Aorta (tissue), 5 donors: ENCODE measurements at places on chromosomes 2 and 18.

DNA sequence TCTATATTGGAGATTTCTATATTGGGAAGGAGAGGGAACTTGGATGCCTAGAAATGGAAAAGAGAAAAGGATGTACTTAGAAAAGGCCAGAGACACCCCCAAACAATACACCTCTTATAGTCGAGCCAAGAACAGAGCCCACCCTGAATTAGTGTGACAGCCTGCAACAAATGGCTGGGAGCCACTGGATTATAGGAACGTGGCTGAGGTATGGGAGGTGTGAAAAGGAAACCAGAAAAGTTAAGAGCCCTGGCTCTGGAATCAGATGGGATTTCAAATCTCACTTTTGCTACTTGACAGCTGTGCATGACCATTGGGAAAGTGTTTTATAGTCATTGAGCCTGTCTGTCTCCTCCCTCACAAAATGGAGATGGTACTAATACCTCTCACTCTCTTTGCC is 394.0 kb downstream of the ZNF521 start:
- no peak for DNase-seq

DNA sequence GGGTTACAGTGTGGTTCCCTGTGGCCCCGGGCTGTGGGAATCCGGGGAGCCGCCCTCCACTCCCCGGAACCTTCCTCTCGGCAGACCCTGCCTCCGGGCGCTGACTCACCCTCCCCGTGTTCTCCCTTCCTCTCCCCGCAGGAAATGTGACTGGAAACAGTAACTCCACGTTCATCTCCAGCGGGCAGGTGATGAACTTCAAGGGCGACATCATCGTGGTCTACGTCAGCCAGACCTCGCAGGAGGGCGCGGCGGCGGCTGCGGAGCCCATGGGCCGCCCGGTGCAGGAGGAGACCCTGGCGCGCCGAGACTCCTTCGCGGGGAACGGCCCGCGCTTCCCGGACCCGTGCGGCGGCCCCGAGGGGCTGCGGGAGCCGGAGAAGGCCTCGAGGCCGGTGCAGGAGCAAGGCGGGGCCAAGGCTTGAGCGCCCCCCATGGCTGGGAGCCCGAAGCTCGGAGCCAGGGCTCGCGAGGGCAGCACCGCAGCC is 59.5 kb downstream of the TNFRSF11A start:
- no peak for DNase-seq

- peak; percentile 66 for DNase-seq
Measured at GRCh38 chr2:172995323-172996244, 80.1 kb upstream of the MAP3K20 start.

DNA sequence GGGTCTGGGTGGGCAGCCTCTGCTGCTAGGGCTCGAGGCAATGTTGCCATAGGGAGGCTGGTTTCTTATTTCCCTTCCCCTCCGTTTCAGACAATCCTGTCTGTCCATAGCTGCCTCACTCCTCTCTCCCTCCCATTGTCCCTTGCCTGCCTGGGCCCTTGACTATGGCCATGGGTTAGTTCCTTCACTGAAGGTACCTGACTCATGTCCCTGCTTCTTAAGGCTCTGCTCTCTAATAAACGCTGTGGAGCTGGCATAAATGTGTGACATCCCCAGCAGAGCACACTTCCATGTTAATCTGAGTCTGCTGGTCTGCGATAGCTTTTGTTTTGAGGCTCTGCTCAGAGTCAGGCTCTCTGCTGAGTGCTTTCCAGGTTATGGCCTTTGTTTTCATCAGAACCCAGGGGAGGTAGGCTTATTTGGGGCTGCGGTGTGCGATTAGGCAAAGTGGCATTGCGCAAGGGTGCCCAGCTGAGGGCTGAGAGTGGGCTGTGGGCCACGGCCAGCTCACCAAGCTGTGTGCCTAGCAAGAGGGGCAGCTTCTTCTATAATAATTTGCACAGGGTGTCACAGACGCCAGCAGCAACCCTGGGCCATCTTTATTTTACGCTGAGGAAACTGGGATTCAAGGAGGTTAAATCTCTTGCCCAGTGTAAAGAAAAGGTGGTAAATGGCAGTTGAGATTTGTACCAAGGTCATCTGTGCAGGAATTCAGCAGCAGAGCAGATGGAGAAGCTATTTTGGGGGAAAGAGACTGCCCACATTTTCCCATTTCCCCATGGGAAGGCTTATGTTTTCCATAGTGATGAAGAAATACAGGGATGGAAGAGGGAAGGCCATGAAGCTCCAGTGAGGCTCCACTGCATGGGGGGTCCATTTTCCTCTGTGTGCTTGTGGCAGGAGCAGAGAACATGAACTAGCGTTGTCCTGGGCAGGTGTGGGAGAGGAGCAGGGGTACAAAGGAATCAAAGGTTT is 25.6 kb downstream of the MRPL33 start:
- no peak for DNase-seq

- no peak for DNase-seq
Measured at GRCh38 chr2:48932667-48933066, 177.1 kb upstream of the LHCGR start.

DNA sequence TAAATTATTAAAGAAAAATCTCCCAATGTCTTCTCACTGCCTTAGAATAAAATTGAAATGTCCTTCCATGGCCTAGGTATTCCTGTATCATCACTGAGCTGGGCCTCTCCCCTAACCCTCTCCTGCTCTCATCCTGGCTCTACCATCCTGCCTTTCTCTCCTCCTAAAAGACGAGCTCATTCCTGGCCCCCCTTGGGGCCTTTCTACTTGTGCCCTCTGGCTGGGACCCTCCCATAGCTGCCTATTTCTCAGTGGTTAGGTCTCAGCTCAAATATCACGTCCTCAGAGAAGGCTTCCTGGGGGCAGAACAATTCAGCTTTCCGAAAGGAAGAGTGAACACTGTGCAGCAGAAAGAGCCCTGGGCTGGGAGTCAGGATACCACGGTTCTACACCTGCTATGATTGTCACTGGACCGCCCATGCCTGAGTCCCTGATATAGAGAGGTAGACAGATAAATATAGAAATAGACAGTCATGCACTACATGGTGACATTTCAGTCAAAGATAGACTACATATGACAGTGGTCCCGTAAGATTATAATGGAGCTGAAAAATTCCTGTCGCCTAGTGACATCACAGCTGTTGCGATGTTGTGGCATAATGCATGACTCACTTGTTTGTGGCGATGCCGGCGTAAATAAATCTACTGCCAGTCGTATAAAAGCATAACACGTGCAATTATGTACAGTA is 9.4 kb downstream of the DNPEP start:
- DNase-seq: no peak

DNA sequence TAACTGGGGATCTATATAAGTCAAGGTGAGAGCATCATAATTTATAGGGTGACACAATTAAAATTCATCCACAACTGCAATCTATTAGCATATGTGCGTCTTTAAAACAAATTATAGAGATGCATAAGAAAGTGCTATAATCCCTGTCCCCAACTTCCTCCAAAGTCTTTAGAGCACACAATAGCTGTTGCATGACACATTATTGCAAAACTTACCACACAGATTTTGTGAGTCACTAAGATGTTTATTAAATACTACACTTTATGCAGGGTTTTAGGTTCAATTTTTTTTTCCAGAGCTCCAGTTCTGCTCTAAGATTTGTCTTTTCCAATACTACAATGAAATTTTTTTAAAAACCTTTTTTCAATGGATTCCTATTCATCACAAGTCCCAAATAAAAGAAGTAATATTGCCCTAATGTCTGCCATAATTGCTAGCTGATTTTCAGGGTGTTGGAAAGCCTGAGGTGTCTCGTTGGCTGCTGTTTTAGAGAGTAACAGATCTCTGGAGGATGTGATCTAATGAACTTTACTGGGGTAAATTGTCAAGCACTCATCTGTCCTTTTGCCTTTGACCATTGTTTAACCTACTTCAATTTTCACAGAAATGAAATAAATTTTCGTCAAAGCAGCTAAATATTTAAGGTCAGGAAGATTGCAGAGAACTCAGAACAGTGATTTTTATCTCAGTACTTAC is 250.5 kb upstream of the NETO1 start:
- DNase-seq: no peak

- no peak for DNase-seq
Measured at GRCh38 chr2:201466050-201466675, 14.6 kb downstream of the STRADB start.

- no peak for DNase-seq
Measured at GRCh38 chr18:42107691-42108450, 152.8 kb downstream of the PIK3C3 start.

- no peak for DNase-seq
Measured at GRCh38 chr2:217289177-217289906, 429.5 kb upstream of the TNP1 start.

- DNase-seq: no peak
Measured at GRCh38 chr2:192888109-192888508, 693.4 kb upstream of the TMEFF2 start.

DNA sequence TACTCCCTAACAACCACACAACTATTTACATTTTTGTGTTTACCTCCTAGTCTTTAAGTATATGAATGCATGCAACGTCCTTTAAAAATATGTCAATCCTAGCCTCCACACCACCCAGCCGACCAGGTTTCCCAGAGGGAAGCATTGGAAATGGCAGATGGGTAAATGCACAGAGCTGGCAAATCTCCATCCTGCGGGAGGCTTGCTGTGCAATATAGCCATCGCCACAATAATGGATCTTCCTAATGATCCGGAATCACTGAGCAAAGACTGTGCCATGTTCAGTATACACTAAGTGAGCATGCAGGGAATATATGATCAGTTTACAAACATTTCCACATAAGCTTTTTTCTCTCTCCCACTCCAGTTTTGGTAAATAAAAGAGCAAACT is 131.8 kb downstream of the NEDD4L start:
- no peak for DNase-seq

DNA sequence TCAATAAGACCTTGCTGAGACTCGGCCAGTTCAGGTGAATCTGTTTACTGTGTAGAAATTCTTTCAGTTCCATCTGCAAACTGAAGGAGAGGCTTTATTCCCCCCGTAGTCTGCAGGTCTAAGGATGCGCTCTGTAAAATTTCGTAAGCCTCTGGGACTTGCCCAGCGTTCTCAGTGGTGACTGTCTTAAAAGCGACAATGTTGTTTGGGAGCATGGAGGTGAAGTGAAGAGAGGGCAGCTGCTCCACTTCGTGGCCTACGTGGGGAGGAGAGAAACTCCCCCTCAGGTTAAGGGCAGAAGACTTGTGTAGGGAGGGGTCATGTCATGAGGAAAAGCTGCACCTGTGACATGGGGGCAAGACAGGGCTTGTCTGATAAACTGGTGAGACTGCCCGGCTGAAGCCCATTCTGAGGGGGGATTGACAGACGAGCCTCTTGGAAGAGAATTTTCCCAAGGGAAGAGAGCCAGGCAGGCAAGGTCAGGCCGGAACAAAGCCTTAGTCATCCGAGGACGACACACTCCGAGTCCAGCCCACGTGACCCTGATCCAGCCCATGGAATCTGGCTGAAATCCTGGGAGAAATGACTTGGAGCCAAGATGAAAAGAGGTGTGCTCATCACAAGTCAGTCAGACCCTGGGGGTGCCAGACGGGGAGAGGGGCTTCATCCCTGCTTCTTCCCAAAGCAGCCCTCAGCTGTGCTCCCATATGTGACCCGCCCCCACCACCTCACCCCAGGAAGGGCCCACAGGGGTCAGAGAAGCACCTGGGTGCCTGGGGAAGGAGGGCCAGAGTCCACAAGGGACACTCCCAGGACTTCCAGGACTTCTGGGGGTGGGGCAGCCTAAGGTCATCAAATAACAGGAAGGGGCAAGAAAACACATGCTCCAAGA is 88.5 kb upstream of the SH3BP4 start:
- DNase-seq: peak; percentile 53

GRCh38 chr18:24112874-24113615 is 25.8 kb upstream of the CABYR start:
- DNase-seq: no peak

- DNase-seq: no peak
Measured at GRCh38 chr2:29579495-29580169, 341.8 kb downstream of the ALK start.

DNA sequence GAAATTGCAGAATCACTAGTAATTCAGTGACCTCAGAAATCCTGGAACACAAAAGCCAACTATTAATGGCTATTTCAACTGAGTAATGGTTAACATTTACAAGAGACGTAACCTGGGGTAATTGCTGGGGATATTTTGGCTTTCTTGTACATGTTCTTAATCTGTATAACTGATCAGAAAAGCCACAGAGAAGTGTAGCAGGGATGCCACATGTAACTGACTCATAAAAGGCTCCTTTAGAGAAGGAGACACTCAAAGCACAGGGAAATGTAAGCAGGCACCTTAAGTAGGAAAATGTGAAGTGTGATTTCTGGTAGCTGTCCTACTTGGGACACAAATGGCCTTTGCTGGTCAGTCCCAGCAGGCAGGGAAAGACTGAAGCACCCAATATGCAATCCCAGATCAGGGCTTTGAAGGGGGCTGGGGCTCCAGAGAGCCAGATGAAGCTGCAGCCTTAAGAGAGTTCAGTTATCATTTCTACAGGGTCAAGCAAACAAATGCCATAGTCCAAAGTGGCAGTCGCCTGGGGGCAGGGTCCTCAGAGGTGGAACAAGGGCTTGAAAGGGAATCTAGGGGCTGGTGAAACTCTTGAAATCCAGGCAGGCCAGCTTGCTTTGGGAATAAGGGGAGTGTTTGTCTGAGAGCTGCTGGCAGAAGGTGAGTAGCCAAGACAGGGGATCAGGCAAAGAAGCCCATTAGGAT is 7.2 kb upstream of the SPOPL start:
- DNase-seq: no peak

DNA sequence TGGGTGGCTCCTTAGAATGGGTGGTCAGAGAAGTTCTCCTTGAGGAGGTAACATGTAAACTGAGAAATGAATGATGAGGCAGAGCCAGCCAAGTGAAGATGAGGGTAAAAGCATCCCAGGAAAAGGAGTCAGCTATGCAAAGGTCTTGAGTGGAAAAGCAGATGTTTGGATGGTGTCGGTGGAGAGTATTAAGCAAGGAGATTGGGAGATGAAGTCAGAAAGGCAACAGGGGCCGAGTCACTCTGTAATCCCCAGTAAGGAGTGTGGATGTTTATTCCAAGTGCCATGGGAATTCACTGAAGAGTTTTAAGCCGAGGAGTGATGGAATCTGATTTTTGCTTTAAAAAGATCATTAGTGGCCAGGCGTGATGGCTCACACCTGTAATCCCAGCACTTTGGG is 3.4 kb upstream of the STAMBP start:
- no peak for DNase-seq

- no peak for DNase-seq
Measured at GRCh38 chr2:216908300-216908699, 48.4 kb upstream of the TNP1 start.

GRCh38 chr18:75714766-75715165 is 287.3 kb upstream of the SMIM21 start:
- DNase-seq: no peak

DNA sequence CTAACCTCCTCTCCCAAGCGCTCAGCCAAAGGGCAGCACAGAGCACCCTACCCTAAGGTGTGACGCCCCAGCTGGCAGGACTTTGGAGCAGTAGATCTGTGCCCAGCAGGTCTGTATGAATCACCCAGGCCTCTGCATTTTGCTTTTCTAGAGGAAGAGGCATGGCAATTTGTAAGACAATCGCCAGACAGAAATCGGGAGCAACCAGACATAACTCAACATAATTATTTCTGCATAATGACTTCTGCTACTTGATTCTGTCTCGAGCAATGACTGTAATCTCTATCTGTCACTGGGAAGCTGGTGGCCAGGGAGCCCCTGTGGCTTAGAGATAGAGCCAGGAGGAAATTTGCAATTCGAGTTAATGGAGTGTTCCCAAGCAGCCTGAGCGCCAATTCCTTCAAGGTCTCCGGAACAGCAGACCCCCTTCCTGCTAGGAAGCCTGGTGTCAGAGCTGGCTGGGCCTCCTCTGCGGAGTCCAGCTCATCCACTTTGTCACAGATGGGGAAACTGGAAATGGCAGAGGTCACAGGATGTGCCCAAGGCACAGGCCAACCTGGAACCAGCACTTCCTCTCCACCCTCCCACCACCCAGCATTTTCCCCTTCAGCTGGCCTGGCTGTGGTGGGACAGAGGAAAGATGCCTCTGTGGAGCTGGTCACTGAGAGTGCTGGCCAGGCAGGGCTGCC is 55.0 kb downstream of the ODC1 start:
- no peak for DNase-seq
